ENCODE measurements at places on chromosomes 6 and 20.

- peak; percentile 25 for DNase-seq
Observed at GRCh38 chr6:84728602-84729001, 35.8 kb downstream of the TBX18 start.

DNA sequence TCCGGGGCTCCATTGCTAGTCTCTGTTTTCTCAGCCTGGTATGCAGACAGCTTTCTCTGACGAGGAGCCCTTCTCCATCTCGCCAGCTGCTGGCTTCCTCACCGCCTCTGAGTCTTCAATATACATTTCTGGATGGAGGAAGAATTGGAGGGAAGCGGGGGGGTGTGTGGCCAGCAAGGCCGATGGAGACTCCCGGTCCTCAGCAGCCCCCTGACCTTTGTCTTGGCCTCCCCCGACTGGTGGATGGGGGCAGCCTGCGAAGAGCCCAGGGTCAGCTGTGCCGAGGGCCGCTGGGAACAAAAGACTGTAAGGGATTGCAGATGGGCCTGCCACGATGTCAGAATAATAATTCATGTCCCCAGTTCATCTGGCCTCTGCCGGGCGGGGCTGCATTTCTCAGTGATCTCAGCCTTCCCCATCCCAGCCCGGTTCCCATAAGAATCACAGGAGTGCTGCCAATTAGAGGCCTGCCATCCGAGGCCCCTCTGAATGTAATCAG is 54.3 kb upstream of the STX16 start:
- no peak for DNase-seq

DNA sequence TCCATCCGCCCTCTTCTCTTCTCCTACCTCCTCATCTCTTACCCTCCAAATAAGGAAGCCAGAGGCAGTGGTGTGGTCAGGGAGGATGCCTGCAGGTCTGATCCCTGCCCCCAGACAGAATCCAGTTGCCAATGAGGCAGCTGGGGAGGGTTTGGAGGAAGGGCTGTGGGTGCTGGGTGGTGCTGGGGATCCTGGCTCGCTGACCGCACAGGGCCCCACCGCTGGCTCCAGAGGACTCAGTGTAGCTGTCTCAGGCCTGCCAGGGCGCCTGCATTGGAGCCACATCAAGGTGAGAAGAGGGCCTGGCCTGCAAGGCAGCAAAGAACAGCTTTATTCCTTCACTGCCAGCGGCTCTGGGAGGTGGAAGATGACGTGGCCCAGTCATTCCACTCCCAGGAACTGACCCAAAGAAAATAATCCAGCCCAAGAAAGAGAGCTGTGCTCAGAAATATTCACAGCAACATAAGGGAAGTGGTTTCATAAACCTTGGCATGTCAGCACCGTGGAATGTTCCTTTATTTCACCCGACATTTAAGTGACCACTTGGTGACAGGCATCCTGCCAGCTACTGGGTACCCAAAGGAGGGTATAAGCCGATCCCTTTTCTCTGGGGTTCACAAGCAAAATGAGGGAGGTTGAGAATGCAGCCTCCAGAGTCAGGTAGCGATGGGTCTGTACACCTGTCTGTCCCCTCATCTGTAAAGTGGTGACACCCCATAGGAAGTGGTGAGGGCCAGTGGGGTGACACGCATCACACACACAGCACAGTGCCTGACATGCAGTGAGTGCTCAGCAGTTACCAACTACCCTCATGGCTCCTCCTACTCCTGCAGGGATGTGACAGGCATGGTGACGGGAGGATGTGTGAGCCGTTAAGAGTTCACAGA is 125.1 kb downstream of the SNX5 start:
- no peak for DNase-seq

DNA sequence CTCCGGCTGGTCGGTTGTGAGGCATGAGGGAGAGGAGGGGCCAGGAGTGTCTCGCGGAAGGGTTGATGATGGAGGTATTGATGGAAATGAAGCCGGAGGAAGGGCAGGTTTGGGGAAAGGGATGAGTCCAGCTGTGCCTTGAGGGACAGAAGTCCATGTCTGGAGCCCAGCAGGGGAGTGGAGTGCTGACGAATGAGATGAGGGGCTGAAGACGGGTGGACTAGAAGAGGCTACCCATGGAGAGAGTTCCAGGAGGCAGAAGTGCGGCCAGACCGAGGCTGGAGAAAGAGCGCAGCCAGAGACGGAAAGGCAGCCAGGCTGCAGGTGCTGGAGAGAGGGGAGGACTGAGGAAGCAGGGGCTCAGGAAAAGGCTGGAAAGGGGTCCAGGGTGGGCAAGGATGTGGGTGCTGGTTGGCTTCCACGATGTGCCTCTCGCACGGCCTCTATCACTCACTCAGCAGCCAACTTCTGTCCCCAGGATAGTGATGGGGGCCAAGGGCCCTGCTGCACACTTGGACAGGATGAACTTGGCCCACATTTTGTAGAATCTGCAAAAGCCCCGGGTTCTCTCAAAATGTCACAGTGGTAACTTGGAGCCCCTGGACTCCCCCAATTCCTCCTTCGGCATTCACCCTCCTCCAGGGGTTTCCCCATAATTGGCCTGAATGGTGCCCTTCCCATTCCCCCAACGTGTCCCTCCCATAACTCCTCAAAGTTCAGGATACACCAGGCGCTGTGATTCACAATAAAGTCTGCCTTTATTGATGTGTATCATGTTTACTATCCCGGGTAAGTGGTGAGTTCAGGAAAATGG is 627 bp upstream of the EIF6 start:
- no peak for DNase-seq

GRCh38 chr6:113562248-113562647 is 294.9 kb upstream of the MARCKS start:
- no peak for DNase-seq

- no peak for DNase-seq
Observed at GRCh38 chr20:32474967-32475811, 109.9 kb downstream of the NOL4L start.

GRCh38 chr6:83838727-83839126 is 14.4 kb upstream of the RIPPLY2 start:
- DNase-seq, result no peak

GRCh38 chr6:105151644-105152043 is 28.2 kb downstream of the POPDC3 start:
- no peak for DNase-seq

- DNase-seq, result peak; percentile 99
Observed at GRCh38 chr6:37222125-37222967, 35.2 kb upstream of the TBC1D22B start.

DNA sequence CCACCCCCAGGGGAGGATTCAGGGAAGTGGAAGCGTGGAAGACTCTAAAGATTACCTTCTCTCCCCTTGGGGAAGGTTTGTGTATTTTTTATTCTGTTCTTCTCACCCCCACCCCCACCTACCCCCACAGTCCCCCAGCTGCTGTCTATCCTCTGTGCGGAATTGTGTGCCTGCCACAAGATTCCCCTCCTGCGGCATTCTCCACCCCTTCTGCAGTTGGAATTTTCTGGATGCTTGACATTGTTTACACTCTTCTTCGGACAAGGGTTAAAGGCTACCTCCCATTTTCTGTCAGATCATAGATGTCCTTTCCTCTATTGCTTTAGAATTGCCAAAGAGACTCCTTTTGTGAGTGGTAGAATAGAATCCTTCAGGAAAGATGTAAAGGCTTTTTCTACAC is 60.4 kb upstream of the EDN3 start:
- no peak for DNase-seq

DNA sequence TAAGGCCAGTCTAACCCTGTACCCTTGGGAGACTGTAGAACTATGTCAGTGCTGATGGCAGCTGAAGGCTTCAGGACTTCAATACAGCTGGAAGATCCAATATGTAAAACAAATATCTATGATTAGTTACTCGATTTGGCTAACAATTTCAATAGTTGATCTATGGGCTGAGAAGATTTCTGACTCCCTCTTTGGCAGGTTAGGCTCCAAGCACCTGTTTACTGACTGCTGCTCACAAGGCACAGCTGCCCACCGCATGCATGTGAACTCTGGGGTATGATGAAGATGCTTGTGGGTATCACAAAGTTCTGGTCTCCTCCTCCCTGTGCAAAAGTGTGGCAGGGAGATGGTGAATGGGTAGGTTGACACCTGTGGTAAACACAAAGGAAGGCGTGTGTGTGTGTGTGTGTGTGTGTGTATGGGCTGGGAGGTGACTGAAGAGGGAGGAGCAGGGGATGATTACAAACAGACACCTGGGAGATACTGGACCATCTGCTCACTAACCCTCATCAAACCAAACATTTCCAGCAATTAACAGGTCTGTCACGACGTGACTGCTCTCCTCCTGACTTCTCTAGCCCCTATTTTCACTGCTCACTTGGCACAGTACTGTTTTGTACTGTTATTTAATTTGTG is 18.1 kb downstream of the ELMO2 start:
- peak; percentile 45 for DNase-seq

DNA sequence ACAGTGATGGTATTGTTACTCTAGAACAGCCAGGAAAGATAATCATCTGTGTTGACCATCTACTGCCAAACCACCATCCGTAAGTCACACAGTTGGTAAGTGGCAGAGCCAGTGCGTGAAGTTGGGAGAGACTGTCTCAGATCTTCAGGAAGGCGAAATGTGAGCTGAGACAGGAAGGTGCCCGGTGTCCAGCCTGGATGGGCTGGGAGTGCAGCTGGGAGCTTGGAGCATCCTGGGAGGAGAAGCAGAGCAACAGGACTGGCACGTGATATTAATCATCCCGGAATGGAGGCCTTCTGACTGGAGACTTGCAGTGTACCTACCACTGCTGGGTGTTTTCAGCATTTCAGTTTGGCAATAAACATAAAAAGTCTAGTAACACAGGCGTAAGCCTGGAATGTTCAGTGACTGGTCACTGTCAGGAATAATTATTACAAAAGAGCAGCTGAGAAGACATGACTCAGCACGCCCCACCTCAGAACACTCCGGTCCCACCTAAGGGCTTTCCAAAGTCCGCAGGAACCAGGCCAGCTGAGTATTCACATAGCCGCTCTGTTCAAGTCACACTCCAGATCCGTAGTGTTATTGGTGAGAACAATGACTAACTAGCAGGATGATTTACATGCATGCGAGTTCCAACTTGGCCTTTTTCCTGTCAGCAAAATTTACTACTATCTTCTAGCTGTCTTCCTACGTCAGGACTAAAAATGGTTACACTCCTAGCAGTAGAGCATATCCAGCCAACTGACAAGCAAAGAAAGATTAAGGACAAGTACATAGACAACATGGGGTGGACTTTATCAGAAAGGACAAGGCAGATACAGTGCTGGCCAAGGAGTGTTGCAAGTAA is 45.1 kb upstream of the PNRC1 start:
- DNase-seq, result peak; percentile 27

DNA sequence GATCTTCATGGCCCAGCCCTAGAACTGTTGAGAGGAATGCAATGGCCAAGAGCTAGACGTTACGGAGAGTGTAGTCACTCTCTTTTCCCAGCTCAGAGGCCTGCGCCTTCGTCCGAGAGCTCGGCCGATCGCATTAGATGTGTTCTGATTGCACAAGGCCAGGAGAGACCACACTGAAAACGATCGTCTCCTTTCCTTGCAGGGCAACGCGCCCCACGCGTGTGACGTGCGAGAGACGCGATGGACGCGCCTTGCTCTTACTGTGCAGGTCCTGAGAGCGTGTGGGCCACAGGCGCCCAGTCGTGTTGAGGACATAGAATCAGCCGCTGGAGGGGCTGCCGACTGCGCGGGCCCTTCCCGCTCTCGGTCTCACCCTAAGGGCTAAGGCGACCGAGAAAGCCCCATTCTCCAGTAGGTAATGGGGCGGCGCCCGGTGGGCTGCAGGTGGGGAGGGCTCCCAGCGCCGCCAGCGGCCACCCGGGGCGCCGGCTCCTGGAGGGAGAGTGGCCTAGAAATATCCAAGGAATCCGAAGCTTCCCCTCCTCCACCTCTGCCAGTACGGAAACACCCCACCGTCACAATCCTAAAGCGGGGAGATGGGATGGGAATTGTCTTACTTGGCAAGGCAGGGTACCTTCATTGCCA is 26.9 kb downstream of the TFAP2B start:
- DNase-seq, result no peak

DNA sequence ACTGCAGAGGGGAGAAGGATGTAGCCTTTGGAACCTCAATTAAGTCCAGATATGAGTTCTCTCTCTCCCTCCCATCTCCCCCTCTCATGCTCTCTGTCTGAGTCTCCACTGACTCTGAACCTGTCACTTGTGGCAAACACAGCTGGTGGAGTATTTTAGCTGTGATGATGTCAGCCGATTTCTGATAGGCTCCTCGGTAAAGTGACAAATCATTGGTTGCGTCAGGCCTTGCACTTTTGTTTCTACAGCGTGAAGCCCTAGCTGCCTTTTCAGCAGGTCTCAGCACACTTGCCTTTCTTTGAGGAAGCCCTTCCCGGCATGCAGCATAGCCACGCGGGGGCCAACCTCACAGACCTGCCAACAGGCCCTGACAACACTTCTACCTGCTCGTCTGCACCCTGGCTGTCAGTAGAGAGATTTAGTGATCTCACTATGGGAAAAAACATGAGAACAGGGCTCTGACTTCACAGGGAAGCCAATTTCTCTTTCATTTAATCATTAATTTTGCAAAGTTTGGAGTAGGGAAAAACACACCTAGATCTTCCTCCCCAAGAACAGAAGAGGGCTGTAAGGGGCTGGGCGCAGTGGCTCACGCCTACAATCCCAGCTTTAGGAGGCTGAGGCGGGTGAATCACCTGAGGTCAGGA is 84.4 kb downstream of the GMPR start:
- DNase-seq, result peak; percentile 96

DNA sequence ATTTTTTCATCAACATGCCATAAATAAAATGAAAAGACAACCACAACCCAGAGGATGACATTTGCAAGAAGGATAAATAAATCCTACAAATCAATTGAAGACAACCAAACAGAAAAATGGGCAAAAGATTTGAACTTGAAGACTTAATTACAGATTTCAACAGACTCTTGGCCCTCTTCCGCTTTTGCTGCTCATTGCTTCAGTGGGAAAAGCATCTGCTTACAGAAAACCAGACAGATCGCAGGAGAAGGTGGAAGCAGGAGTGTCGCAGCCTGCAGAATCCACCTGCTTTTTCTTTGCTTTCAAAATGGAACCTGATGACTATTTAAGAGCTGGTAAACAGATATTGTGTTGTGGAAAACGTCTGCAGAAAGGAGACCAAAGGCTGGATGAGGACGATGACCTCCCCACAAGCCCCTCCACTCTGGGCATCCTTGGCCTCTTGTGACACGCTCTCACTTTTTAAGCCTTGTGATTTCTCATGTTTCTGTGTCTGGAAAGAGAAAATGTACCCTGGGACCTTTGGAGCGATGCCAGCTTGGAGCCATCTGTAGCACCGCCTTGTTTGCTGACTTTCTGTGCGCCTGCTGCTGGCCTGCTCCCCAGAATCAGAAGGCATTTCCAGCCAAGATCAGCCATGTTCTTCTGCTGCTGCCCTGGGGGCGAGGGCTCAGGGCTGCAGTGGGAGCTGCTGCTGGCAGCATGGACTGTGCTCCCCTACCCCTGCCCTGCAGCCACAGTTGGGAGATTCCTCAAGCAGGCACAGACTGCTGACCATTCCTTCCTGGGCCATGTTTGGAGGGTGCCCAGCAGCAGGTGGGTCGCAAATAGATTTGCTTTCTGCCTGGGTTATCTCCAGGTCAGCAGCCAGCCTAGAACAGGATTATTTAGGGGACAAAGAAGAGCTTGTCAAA is 3.6 kb upstream of the CSTL1 start:
- peak; percentile 85 for DNase-seq

GRCh38 chr6:99790679-99791078 is 184.0 kb downstream of the PRDM13 start:
- DNase-seq, result peak; percentile 25

Data from NCI-H69 (cell line).